Gastroesophageal sphincter (tissue), 4 donors: ENCODE measurements at places on chromosomes 5 and 9.
A peak's percentile ranks its signal among the peaks of the same experiment; 100 is the strongest.

DNA sequence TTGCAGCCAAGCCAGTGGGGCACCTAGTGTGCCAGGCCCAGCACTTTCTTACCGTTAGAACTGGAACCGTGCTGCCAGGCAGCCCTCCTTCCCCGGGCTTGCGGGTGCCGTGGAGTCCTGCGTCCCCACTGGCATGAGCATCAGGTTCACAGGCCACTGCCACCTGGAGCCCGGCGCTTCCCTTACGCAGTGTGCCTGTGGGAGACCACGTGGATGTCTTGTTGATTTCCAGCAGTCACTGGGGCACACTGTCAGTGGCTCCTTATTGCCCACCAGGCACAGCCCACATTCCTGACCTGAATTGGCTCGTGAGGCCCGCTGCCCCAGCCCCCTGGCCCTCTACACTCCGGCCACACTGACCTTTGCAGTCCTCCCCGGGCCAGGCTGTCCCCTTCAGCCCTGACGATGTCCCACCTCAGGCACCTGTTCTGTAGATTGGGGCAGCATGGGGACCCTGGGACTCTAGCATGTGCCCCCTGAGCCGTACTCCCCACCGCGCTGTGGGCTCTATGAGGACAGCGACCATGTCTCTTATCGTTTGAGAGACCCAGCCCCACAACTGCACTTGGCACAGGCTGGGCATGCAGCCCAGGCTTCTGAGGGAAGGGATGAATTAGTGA lies 10.4 kb upstream of the CEL start:
- ATAC-seq: no peak

DNA sequence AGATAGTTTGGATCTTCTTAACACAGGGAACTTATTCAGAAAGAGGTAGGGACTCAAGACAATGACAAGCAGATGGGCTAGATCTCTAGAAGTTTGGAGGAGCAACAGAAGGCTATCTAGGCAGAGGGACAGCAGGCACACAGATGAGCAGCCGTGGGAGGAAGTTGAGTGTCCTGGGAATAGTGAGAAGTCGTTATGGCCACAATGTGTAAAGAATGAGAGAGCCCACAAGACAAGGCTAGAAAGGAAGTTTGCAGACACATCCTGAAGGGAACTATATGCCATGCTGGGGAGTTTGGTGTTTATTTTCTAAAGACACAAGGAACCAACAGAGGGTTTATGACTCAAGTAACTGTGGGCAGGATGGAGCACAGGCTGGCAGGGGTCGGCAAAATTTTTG lies 160.6 kb downstream of the PALM2AKAP2 start:
- no peak for ATAC-seq

GRCh38 chr5:88806338-88806737 lies 76.6 kb downstream of the MEF2C start:
- ATAC-seq: no peak

- ATAC-seq: no peak
Measured at GRCh38 chr9:116555119-116555518, 132.0 kb upstream of the TRIM32 start.

DNA sequence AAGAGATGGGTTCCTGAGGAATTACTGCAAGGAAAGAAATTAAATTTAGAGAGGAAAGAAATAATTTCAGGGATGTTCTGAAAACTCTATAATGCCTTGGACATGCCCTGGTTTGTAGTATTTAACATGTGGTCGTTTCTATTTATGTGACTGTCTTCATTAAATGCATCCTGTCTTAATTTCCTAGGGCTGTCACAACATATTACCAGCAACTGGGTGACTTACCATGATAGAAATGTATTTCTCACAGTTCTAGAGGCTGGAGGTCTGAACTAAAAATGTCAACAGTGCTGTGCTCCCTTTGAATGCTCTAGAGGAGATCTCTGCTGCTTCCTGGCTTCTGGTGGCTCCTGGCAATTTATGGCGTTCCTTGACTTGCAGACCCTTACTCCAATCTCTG lies 287.7 kb downstream of the FBXL7 start:
- no peak for ATAC-seq

DNA sequence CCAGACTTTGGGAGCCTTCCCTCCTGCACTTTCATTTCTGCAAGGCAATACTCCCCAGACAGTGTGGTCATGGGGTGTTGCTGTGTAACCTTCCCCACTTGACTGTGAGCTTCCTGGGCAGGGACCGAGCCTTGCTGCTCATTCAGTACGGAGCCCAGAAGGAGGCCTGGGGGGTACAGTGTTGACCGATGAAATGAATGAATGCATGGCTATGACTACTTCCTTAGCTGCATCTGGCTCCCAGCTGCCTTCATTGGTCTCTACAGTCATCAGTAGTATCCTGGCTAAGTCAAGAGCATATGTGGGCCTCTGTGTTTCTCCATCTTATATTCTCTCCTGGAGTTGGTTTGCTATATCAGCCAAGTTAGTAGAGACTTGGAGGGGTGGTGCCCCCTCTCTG lies 9.9 kb downstream of the FRMPD1 start:
- no peak for ATAC-seq

GRCh38 chr9:4537581-4537980 lies 47.3 kb downstream of the SLC1A1 start:
- no peak for ATAC-seq

DNA sequence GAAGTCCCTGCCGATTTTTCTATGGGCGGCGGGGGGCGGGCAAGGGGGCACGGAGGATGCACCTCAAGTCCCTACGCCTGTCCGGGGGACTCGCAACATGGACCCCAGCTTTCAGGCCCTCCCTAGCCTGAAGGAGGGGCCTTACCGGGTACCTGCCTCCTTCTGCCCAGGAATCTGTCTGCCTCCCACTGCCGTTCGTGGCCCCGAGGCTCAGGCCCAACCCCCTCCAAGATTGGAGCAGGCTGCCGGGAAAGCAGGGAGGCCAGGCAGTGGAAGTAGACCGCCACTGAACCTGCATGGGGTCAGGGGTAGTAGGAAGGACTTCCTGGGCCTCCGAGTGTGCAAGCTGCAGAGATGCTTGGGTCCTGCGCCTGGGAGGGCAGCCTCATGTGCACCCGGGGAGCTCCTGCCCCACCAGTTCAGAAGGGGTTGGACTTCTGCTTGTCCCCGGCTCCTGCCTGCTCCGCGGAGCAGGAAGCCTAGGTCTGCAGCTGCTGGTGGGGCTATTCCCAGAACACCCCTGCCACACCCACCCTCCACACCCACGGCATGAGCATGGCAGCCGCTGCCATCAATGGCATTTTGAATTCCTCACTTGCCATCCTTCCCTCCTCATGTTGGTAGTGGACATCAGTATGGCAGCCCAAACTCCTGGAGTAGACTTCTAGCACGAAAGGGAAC lies 1312.7 kb upstream of the ACO1 start:
- ATAC-seq: no peak

GRCh38 chr5:160118349-160119141 lies 705 bp downstream of the PWWP2A start:
- ATAC-seq: peak; percentile 34

GRCh38 chr5:178080618-178081410 lies 32.5 kb upstream of the N4BP3 start:
- no peak for ATAC-seq

DNA sequence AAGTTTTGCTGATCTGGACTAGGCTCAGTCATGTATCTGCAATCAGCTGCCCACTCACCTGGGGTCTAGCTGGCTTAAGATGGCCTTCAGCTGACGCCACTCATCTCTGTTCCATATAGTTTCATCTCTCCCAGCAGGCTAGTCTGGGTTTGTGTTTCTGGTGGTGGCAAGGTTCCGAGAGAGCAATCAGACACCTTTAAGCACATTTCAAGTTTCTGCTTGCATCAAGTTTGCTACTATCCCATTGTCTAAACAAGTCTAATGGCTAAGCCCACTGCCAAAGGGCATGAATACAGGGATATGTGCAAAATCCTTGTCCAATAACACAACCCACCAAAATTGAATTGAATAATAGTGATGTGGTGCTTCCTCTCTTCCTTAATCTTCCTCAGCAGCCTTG lies 251.7 kb downstream of the PIK3R1 start:
- no peak for ATAC-seq

GRCh38 chr5:553874-554273 lies 29.6 kb upstream of the SLC9A3 start:
- no peak for ATAC-seq

GRCh38 chr9:83698976-83699585 lies 8.7 kb downstream of the UBQLN1 start:
- no peak for ATAC-seq

DNA sequence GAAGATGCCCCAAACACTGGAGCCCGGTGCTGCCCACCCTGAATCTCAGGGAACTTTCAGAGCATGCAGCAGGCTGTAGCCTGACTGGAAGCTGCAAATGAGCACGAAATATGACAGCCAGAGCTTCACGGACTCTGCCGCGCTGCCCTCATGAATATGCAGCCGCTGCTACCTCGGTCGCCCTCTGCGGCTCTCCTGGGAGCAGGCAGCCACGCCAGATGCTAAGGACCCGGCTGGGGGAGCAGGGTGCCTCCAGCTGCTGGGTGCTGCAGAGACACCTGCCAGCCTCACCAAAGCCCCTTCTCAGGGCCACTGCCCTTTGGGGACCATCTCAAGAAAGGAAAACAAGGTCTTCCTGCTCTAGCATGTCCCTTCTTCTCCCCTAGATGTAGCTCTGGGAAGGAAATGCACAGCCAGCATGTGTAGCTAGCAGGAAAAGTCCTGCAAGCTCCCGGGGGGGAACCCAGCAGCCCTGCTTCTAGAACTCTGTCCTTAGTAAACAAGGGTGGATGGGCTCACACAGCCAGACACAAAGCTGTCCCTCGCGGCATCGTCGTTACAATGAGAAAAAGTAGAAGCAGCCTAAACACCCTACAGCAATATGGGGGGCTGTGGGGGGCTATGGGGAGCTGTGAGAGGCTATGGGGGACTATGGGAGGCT lies 56.8 kb upstream of the OLFM1 start:
- ATAC-seq: no peak

DNA sequence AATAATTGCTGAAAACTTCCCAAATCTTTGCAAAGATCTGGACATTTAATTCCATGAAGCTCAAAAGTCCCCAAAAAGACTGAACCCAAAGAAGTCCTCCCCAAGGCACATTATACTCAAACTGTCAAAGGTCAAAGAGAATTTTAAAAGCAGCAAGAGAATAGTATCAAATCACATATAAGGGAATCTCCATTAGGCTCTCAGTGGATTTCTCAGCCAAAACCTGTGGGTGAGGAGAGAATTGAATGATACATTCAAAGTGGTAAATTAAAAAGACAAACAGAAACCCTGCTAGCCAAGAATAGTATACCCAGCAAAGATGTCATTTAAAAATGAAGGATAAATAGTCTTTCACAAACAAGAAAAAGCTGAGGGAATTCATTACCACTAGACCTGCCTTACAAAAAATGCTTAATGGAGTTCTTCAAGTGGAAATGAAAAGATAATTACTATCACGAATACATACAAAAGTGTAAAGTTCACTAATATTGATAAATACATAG lies 134.1 kb downstream of the NDUFS4 start:
- ATAC-seq: no peak

- no peak for ATAC-seq
Measured at GRCh38 chr9:92292338-92293074, 991 bp downstream of the IARS1 start.
